ENCODE measurements at places on chromosomes 16 and 17.

- DNase-seq = no peak
These were observed 91.7 kb downstream of the RPGRIP1L start for GRCh38 chr16:53612003-53612402.

GRCh38 chr17:74757502-74757901, 9.1 kb downstream of the NHERF1 start:
- no peak for DNase-seq

DNA sequence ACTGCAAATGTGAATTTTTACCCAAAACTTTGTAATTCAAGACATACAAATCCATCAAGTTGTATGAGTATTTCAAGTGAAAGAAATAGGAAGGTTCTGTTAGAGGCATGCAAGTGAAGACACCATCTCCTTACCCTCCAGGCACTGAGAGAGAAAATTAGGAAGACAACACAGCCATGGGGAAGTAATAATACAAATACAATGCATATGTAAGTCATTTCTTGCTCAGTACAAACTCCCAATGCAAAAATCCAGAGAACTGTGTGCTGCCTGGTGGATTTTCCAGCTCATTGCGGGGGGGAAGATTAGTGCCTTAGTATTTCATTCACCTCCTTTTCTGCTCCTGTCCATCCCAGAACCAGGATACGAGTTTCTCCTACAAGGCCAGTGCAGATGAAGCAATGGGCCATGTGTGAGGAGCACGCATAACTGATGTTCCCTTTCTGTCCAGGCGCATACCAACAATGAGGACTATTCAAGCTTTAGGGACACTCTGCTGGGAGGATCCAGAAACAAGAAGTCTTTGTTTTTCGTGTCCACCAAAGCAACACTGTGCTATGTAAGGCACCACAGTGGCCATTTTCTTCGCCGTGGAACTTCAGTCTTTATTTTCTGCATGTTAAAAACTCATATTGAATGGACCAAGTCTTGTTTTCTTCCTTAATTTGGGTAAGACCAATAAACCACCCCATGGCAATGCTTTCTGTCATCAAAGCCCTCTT, 143.7 kb upstream of the RCVRN start:
- DNase-seq = no peak

- no peak for DNase-seq
These were observed 5.8 kb downstream of the CACNA1H start for GRCh38 chr16:1158456-1159324.

DNA sequence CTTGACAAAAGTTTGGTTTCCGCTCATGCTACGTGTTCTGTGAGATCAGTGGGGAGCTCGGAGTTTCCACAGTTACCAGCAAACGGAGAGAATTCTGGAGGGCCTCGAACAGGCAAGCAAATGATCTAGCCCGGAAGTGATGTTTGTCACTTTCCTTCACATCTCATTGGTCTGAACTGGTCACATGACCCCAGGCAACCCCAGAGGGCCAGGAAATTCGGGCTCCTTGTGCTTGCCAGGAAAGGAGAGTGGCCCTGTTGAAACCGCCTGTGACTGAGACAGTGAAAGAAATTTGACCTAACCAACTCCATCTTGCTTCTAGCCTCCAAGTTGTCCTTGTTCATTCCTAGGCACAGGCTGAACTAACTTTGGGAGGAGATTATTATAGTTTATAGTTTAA, 23.0 kb downstream of the SPPL2C start:
- DNase-seq = no peak

DNA sequence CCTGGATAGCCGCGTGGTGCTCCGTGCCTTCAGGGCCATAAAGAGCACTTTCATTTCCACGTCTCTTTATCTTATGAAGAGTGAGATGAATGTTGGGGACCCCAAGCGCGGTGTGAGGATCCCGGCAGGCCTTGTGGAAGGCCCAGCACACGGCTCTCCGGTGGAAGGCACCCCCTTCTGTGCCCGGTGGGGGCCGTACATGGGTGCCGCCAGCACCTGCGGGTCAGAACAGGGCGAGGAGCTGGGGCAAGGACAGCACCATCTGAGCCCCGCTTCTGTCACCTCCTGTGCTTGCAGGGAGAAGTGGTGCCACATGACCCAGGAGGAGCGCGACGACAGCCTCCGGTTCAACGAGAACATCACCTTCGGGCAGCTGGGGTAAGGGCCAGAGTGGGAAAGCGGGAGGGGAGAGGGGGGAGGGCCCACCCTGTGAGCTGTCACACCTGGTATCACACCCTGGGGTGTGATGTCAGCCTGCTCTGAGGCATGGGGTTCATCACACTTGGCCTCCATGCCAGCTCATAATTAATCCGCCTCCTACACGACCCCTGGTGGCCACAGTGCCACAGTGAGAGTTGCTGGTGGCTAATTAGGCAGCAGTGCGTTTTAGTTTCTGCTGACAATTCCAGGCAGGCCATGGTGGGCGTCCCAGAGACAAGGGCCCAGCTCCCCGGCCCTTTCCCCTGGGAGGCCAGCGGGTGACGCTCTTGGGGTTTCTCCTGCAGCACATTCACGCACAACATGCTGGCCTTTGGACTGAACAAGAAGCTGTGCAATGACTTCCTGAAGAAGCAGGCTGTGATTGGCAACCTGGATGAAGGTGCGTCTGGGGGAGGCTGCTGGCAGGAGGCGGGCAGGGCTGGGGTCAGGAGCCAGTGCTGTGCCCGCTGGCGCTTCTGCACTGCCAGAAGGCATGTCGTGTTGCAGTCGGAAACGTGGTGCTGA, 25.7 kb downstream of the CIBAR2 start:
- DNase-seq = no peak

- DNase-seq = no peak
These were observed 20.3 kb downstream of the CSNK1D start for GRCh38 chr17:82253179-82253544.

GRCh38 chr17:55421179-55421934, at the start of gene MMD:
Gene MMD, minus strand, starts transcription at chr17:55421835. Its CDS starts 140 bp downstream, at chr17:55421695.
- no peak for DNase-seq

DNA sequence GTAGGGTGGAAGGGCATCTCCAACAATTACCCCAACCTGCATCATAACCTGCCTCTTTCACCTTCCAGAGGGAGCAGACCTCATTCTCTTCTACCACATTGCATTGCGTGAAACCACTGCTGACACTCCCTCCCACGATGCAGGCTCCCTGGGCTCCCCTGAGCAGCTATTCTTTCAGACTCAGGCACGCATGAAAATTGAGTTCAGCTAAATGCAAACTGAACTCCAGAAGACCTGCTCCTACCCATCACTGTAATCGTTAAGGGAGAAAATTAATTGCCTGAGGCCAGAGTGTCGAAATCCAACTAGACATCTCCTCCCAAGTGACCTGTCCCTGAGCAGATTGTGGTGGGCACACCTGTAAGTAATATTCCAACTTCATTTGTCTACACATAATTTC, 186.0 kb downstream of the GRIN2A start:
- DNase-seq = no peak

DNA sequence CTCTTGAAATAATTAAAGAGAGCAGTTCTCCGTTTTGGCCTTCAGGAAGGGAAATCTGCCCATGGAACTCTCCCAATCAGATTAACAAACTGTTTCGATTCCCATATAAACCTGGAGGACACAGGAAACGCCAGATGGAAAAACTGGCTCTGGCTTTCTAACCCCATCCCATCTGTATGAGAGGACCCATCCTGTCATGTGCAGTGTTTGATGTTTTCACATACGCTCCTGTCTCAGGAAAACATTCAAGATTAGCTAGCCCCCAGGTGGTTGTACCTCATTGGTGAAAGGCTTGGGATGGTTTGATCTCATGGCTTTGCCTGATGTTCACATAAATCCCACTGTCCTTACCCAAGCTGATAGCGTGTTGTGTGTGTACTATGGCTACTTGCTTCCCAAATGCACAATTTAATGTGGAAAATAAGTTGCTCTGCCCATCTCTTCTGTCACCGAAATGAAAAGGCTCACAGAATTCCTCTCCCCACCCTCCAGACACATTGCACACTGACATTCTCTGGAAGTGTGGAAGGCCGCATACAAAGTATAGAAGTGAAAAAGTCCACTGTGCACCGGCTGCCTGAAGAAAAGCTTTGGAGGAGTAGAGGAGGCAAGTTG, 18.2 kb upstream of the ERN1 start:
- no peak for DNase-seq

GRCh38 chr16:17235147-17235815, 235.5 kb downstream of the XYLT1 start:
- no peak for DNase-seq

GRCh38 chr17:68457168-68457538, at the start of gene WIPI1:
Gene WIPI1, minus strand, starts transcription at chr17:68457496. Its CDS starts 75 bp downstream, at chr17:68457421.
- no peak for DNase-seq

- no peak for DNase-seq
These were observed 30.2 kb upstream of the ABCC3 start for GRCh38 chr17:50604513-50604912.

DNA sequence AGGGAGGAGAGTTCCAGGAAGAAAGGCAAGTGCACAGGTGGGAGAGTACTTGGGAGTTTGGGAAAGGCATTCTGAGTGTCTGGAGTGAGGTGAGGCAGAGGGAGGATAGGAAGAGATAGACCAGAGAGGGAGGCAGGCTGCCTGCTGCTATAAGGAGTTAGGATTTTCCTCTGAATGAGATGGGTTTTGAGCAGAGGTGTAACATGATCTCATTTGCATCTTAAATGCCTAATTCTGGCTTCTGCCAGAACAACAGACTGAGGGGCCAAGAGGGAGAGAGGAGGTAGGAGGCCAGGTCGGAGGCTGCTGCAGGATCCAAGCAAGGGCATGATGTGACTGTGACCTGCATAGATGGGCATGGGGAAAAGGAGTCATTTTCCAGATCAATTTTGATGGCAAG, 31.5 kb upstream of the IRX6 start:
- DNase-seq = no peak

DNA sequence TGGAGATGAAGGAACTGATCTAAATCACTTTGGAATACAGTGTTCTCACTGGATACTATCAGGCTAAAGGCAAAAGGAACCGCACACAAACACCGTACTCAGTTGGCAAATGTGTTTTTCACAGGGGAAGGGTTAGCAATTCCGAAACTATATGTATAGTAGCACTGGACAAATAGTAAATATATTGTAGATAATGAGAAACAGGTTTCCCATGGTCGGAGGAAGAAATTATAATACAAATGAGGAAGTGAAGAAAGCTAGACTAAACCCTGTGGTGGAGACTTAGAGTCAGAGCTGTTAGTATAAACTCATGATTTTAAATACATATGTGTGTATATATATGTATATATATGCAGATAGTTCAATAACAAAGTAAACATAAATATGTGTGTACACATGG, 414.1 kb upstream of the SALL1 start:
- no peak for DNase-seq
